ENCODE measurements at places on chromosomes 4 and X. TPM values are rescaled to one million over a fixed set of nuclear protein-coding genes. Genes with fewer than 3 reads are reported as not detected.

DNA sequence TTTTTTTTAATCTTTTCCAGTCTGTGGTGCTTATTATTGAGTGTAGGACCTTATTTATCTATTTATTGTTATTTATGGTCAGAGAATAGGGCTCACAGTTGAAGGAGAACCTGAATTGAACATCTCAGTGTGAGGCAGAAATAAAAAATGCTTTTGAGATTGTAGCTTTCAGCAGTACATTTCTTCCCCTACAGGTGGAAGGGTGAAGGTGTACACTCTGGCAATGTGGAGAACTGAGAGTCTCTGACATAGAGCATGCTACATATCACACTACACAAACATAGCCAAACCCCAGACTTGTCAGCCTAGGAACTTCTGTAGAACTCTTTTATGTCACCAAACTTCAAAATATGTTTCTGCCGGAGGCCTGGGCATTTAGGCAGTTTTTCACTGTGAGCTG lies 140.2 kb downstream of the STIM2 start:
- DNase-seq, result no peak

- DNase-seq, result no peak
Observed at GRCh38 chr4:69239557-69240168, 25.1 kb upstream of the UGT2B11 start.

DNA sequence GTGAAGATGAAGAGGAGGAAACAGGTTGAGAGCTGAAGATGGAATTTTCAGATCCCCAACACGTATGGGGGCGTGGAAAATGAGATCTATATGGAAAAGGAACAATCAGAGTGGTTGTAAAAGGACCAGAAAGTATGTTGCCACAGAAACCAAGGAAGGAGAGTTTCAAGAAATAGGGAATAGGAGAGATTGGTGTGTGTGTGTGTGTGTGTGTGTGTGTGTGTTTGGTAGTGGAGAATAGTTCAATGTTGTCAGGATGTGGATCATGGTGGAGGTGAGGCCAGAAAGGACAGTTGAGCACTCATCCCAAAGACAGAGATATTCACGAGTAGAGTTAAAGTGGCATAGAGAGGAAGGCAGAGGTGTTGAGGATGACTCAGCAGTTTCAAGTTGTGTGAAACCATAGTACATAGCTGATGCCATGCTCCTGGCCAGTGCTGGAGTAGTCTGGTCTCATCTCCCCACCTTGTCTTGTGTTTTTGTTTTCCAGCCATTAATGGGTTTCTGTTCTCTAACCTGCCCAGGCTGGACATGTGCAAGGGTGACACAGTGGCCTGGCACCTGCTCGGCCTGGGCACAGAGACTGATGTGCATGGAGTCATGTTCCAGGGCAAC lies 36.1 kb downstream of the HEPH start:
- no peak for DNase-seq

The IL15 gene
- total RNA-seq, result 7.0 TPM

- no peak for DNase-seq
Observed at GRCh38 chr4:71732706-71733105, 51.2 kb downstream of the GC start.
